ENCODE measurements at places on chromosomes 7 and 10.

- DNase-seq = no peak
Observed at GRCh38 chr7:77566421-77566820, 29.3 kb downstream of the PTPN12 start.

- DNase-seq = no peak
Observed at GRCh38 chr7:29135846-29136245, 10.5 kb downstream of the CPVL start.

DNA sequence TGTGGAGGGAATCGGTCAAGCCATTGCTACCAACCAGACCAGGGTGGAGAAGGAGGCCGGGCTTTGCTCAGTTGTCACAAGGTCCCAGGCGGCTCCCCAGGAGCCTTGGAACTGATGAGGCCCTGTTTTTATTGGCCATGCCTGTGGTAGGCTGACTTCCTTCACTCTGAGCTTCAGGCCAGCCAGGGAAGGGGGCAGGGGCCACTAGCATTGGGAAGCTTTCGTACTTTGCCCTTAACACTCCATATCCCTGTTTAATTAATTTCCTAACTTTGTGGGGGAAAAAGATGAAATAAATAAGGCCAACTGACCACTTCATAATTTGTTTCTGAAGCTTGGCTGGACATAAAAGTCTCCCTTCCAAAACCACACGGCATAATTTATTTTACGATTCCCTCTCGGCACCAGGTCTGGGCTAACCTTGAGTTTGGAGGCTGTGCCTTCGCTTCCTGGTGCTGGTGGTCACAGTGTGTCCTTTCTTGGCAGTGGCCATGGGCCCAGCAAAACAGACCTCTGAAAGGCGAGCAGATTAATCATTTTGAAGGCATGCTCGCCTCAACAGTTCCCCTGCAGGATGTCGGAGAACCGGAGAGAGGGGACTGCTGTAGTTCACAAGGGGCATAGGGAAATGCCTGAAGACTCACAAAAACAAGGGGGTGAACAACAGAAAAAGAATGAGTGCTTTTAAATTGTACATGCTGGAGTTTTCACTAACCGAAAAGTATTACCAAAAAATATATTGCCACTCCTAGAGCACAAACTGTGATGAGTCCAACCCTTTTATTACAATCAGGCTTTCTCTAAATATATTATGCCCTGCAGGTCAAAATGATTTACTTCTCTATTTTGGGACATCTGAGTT lies 966.0 kb downstream of the LRMDA start:
- no peak for DNase-seq

GRCh38 chr10:54125098-54125747 lies 675.8 kb downstream of the PCDH15 start:
- no peak for DNase-seq

GRCh38 chr10:102242118-102242485 lies 790 bp upstream of the PITX3 start:
- no peak for DNase-seq

DNA sequence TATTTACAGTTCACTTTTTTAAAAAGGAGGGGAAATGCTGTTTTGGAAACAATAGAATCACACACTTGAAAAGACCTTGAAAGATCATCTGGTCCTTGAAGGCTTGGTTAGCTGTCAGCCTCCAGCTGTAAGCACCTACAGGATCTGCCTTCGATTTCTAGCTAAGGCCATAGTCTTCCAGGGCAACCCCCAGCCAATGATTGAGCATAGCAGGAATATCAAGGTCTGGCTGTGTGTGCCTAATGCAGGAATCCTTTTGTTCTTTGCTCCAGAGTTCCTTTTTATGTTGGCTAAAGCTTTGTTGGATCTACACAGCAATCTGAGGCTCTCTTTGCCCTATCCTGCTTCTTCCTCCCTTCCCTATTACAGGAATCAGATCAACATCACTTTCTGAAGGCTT lies 5.2 kb upstream of the YAE1 start:
- no peak for DNase-seq

DNA sequence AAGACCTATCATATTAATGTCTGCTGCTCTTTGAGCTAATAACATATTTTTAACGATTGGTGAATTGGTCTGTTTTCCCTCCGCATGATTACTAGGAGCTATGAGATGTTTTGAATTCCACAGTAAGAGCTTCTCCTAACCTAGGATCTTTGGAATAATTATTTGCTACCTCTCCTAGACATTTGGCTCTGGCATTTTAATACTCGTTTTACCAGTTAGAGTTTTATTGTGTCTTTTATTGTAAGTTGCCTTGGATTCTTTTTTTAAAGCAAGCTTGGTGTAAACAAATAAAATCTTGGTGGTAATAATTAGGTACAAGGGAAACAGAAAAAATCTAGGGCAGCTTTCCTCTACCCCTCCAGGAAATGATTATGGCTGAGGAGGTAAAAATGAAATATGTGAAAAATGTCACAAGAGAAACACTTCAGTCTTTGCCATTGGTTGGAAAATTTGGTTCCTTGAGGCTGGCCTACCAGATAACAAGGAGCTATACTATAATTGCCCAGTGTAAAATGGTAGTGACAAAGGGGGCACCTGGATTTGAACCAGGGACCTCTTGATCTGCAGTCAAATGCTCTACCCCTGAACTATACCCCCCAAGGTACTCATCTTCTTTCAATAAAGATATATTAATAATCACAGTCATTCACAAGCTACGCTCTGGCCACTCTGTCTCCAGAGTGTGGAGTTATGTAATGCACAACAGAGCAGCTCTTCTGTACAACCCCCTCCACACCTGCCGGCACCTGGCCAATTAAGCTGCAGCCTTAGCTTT lies 85.4 kb downstream of the ZNF777 start:
- DNase-seq = no peak

DNA sequence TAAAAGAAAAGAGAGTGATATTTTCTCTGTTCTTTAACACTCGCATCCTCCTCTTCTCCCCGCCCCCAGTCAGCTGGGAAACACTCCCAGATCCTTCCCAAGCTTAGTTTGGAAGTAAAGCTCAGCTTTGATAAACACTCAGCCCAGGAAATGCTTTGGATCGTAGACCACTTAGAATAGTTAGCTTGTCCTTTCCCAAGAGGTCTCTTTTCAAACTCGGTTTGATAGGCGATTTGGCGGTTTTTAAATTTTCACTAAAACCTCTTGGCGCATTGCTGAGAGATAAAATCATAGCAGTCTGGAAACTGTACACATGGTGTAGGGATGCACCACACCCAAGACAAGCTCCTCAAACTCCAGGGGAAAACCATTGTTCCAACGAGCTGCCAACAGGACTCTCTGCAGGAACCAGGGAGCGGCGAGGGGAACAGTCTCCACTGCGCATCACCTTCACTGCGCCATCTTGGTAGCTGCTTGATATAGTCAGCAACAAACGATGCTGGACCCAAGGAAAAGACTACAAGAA lies 22.3 kb downstream of the SMURF1 start:
- DNase-seq = no peak

DNA sequence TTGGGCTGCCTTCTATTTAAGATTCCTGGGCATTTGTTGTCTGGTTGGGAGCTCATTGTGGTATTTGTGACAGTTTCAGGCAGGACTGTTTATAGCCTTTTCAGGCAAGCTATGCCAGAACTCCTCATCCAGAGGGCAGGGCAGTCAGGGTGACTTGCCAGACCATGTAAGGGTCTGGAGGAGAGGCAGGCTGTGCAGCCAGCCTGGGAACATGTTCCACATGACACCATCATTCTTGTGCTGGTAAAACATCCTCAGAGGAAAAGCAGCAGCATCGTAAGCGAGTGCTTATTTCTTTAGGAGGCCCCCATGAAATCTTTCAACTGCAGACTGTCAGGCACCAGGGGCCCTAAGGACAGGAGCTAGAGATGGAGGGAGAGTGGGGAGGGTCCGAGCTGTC lies 44.0 kb upstream of the SORBS1 start:
- DNase-seq = no peak

GRCh38 chr7:118195837-118196474 lies 12.0 kb downstream of the LSM8 start:
- peak; percentile 33 for DNase-seq

GRCh38 chr10:6163364-6164270 lies 39.1 kb upstream of the PFKFB3 start:
- no peak for DNase-seq

Data from NCI-H1417 treated with DMSO at 0.1 percent for 48 hours (cell line).